ENCODE measurements at places on chromosomes 5 and 9. TPM values are rescaled to one million over a fixed set of nuclear protein-coding genes. Genes with fewer than 3 reads are reported as not detected.

The NNT gene
- 12.2 TPM for polyA plus RNA-seq

The INSL4 gene
- not detected for polyA plus RNA-seq

The ACTBL2 gene
- not detected for polyA plus RNA-seq

The PDZD2 gene
- 2.2 TPM for polyA plus RNA-seq

The PTPN3 gene
- polyA plus RNA-seq = 1.6 TPM

The RORB gene
- 2.5 TPM for polyA plus RNA-seq

The DAB2 gene
- 119 TPM for polyA plus RNA-seq

The RLN1 gene
- not detected for polyA plus RNA-seq

The TERT gene
- not detected for polyA plus RNA-seq

The CCL27 gene
- 0.24 TPM for polyA plus RNA-seq

The TAF11L10 gene
- polyA plus RNA-seq = not detected

The NR5A1 gene
- 110 TPM for polyA plus RNA-seq

The NIPAL4 gene
- 0.10 TPM for polyA plus RNA-seq

The NAIP gene
- polyA plus RNA-seq = 11.3 TPM

The AGGF1 gene
- polyA plus RNA-seq = 26.4 TPM

The LCN12 gene
- 25.7 TPM for polyA plus RNA-seq

The FOXD4L3 gene
- not detected for polyA plus RNA-seq

The FAXDC2 gene
- 12.2 TPM for polyA plus RNA-seq

The RNF20 gene
- 43.3 TPM for polyA plus RNA-seq

The PCDHGA6 gene
- 2.1 TPM for polyA plus RNA-seq
